ENCODE measurements at places on chromosomes 3 and 15.
A peak's percentile ranks its signal among the peaks of the same experiment; 100 is the strongest.

- no peak for DNase-seq
These were observed 2.6 kb downstream of the PCSK6 start for GRCh38 chr15:101486696-101487459.

GRCh38 chr15:25055356-25056068, 100.7 kb downstream of the SNRPN start:
- DNase-seq = no peak

DNA sequence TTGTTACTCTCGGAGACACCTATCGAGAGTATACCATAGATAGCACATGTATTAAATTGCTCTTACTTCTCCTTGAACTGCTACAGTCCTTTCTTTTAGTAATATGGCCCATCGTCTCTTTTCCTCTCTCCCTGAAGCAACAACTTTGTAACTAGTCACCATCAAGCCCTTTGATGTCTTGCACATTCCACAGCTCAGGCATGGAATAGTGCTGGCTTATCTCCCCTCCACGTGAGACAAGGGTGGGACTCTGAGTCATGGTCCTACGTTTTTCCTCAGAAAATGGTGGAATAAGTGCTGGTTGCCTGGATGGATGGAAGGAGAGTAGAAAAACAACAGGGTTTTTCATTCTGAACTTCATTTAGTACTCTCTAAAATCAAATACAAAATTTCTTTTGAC, 163.3 kb upstream of the MBNL1 start:
- DNase-seq = no peak

DNA sequence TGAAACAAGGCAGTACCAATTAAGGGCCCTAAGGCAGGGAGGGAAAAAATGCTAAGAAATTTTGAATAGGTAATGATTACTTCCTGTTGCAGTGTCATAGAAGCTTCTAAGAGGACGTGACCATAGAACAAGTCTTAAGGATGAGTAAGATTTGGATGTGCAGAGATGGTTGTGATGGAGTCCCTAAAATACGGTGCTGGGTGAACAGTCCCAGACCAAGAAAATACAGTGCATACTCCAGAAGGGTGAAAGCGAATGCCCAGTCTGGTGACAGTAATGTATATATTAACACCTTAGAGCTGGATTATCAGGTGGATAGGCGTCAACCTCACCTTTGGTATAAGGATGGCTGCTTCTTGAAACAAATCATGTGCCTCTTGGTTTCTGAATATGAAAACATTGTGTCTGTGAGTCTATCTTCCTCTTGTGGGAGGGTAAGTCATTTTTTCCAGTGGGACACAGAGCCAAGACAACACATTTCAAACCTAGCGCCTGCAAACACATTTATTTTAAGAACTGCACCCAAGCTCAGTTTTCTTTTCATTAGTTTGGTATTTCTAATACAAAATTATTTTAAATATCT, 101.2 kb upstream of the TP63 start:
- peak; percentile 44 for DNase-seq

GRCh38 chr15:64694816-64695215, 80.6 kb downstream of the RBPMS2 start:
- DNase-seq = no peak

GRCh38 chr3:48601622-48601994, 6.5 kb upstream of the COL7A1 start:
- no peak for DNase-seq

- no peak for DNase-seq
These were observed 68.6 kb downstream of the PPARG start for GRCh38 chr3:12357456-12357855.

- no peak for DNase-seq
These were observed 38.2 kb upstream of the MYZAP start for GRCh38 chr15:57553526-57553925.
